A549 treated with Hydrocortisone at 1 μM for 4 hours (cell line): ENCODE measurements at places on chromosomes 2 and 18. TPM values are rescaled to one million over a fixed set of nuclear protein-coding genes. Genes with fewer than 3 reads are reported as not detected.

Gene TLX2
- 0.08 to 0.35 TPM (median 0.27 TPM) in 5 replicates for total RNA-seq

Gene GLI2
- total RNA-seq, result 17.3 to 24.6 TPM (median 22.1 TPM) in 5 replicates

Gene KCNJ13
- total RNA-seq, result not detected in 5 replicates

Gene RUFY4
- total RNA-seq, result 0.09 TPM in 1 of 5 replicates, not detected in the others

Gene RAB11FIP5
- 30.4 to 37.7 TPM (median 33.8 TPM) in 5 replicates for total RNA-seq

Gene MYO5B
- total RNA-seq, result 7.3 to 9.2 TPM (median 8.4 TPM) in 5 replicates

Gene ACTG2
- 0.20 to 0.39 TPM (median 0.25 TPM) in 5 replicates for total RNA-seq

Gene CACNB4
- 0.09 to 0.26 TPM (median 0.15 TPM) in 5 replicates for total RNA-seq

Gene SULT1C2
- 0.36 to 0.78 TPM (median 0.43 TPM) in 5 replicates for total RNA-seq

Gene GALR1
- not detected in 5 replicates for total RNA-seq

Gene COL6A3
- 0.14 to 0.43 TPM (median 0.36 TPM) in 5 replicates for total RNA-seq

Gene CNTNAP5
- total RNA-seq, result not detected in 5 replicates

Gene IL18RAP
- total RNA-seq, result 0.03 to 0.09 TPM (median 0.06 TPM) in 4 of 5 replicates, not detected in the other

Gene IL36RN
- 0.14 TPM in 1 of 5 replicates, not detected in the others for total RNA-seq

Gene GCG
- not detected in 5 replicates for total RNA-seq
